ENCODE measurements at places on chromosomes 13 and 19.

DNA sequence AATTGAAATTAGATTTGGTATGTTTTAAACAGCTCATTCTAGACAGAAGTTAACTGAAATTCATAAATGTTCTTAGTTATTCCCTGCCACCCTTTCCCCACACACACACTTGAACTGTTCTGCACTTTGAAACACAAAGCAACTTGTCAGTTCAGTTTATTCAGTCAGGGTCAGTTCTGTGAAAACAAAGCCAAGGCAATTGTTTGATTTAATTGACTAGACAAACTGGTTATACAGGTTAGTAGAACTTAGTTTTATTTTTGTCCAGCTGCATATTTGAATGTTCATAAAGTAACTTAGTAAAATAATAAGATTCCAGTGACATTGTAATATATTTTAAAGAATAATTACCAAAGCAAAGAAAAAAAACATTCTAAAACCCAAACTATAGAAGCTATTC lies 98.3 kb upstream of the KLF5 start:
- peaks cover 12% of the 10 kb centered on the region for H3K36me3 ChIP-seq
- H3K27me3 ChIP-seq = no peaks in the 10 kb centered on the region
- no peak overlapping the region for H3K27ac ChIP-seq
- H3K4me1 ChIP-seq = no peaks in the 10 kb centered on the region
- no peak for DNase-seq

GRCh38 chr19:3368441-3368795 lies 2.0 kb downstream of the NFIC start:
- H3K36me3 ChIP-seq = no peaks in the 10 kb centered on the region
- no peak for DNase-seq
- no peak overlapping the region for H3K27ac ChIP-seq
- peaks cover 25% of the 10 kb centered on the region for H3K4me1 ChIP-seq
- H3K4me3 ChIP-seq = peak overlapping the region; percentile 15
- H3K27me3 ChIP-seq = peaks cover 18% of the 10 kb centered on the region

- no peak for DNase-seq
- no peak overlapping the region for H3K27ac ChIP-seq
- no peak overlapping the region for H3K4me3 ChIP-seq
- peaks cover 6% of the 10 kb centered on the region for H3K36me3 ChIP-seq
- H3K4me1 ChIP-seq = no peaks in the 10 kb centered on the region
- H3K27me3 ChIP-seq = peaks cover 3% of the 10 kb centered on the region
These were observed 14.5 kb upstream of the SHC2 start for GRCh38 chr19:475360-475759.

GRCh38 chr19:18456974-18457373 lies 19.0 kb upstream of the ISYNA1 start:
- DNase-seq = no peak
- no peak overlapping the region for H3K4me3 ChIP-seq
- H3K27ac ChIP-seq = no peak overlapping the region
- H3K36me3 ChIP-seq = peaks cover 18% of the 10 kb centered on the region
- peaks cover 3% of the 10 kb centered on the region for H3K4me1 ChIP-seq
- H3K27me3 ChIP-seq = no peaks in the 10 kb centered on the region

- no peaks in the 10 kb centered on the region for H3K4me1 ChIP-seq
- no peak overlapping the region for H3K4me3 ChIP-seq
- DNase-seq = no peak
- no peaks in the 10 kb centered on the region for H3K27me3 ChIP-seq
- H3K27ac ChIP-seq = no peak overlapping the region
- no peaks in the 10 kb centered on the region for H3K36me3 ChIP-seq
These were observed 1044.4 kb downstream of the UQCRFS1 start for GRCh38 chr19:28168557-28168956.

DNA sequence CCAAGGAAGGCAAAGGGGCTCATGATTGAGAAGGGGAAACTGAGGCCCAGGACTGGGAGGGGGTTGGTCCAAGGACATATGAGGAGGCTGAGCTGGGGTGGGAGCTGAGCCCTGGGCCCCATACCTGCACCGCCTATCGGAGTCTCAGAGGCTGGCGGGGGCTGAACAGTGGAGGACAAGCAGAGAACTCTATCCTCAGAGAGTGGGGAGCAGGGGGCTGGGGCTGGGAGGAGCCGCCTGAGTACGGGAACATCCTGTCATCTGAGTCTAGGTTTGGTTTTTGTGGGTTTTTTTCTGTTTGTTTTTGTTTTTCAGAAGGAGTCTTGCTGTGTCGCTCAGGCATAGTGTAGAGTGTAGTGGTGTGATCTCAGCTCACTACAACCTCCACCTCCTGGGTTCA lies 6.2 kb downstream of the ARRDC2 start:
- peak overlapping the region; percentile 87 for H3K27ac ChIP-seq
- peaks cover 55% of the 10 kb centered on the region for H3K4me1 ChIP-seq
- H3K27me3 ChIP-seq = no peaks in the 10 kb centered on the region
- peaks cover 44% of the 10 kb centered on the region for H3K36me3 ChIP-seq
- DNase-seq = peak; percentile 57
- peak overlapping the region; percentile 47 for H3K4me3 ChIP-seq

Measured in activated CD8-positive, alpha-beta T cell treated with anti-CD3 and anti-CD28 coated beads, Interleukin-2, amount 10 ng/mL, durations not matched to agents 7 days and 5 days (primary cell).